Activated naive CD4-positive, alpha-beta T cell treated with anti-CD3 and anti-CD28 coated beads for 36 hours (primary cell): ENCODE measurements at places on chromosomes 1 and 21. TPM values are rescaled to one million over a fixed set of nuclear protein-coding genes. Genes with fewer than 3 reads are reported as not detected.

CELA2B gene
- not detected for total RNA-seq

NR1I3 gene
- total RNA-seq = not detected

TFAP2E gene
- 0.19 TPM for total RNA-seq

CYP2J2 gene
- 2.6 TPM for total RNA-seq

UBE2U gene
- total RNA-seq = not detected

C1QB gene
- total RNA-seq = not detected

RBP7 gene
- not detected for total RNA-seq

CLDN19 gene
- total RNA-seq = not detected

OR6N1 gene
- total RNA-seq = not detected
